CD4-positive, alpha-beta T cell treated with Interleukin-2 at 100 ng/mL for 4 hours (primary cell): ENCODE measurements at places on chromosomes 7 and 10.

- no peak for DNase-seq
These were observed 44.0 kb downstream of the TMEM26 start for GRCh38 chr10:61409157-61409556.

- no peak for DNase-seq
These were observed 20.5 kb upstream of the FZD1 start for GRCh38 chr7:91243591-91244301.

GRCh38 chr10:35508647-35509046, 96.5 kb upstream of the GJD4 start:
- DNase-seq, result no peak

GRCh38 chr10:22714479-22715289, at the start of gene PIP4K2A:
PIP4K2A (minus strand) TSS chr10:22714578; CDS start chr10:22714326, 252 bp downstream.
- peak; percentile 69 for DNase-seq

GRCh38 chr10:35606430-35606829, 1.3 kb downstream of the GJD4 start:
- no peak for DNase-seq

DNA sequence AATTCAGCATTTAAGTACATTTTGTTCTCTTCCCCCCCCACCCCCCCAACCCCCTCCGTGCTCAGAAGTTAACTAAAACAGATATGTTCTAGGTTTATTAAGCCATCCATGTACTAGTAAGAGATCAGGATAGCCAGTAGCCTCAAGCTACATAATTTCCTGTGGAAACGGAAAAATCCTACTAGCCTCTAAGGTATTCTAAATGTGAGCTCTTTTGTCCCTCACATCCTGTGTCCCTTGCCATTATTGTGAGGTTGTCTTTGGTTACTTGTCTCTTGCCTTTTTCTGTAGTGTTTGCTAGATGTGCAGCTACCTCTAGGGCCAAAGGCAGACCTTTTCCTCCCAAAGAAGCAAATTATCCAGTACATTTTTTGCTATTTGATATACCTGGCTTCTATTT, 92.1 kb downstream of the BTRC start:
- DNase-seq, result no peak

DNA sequence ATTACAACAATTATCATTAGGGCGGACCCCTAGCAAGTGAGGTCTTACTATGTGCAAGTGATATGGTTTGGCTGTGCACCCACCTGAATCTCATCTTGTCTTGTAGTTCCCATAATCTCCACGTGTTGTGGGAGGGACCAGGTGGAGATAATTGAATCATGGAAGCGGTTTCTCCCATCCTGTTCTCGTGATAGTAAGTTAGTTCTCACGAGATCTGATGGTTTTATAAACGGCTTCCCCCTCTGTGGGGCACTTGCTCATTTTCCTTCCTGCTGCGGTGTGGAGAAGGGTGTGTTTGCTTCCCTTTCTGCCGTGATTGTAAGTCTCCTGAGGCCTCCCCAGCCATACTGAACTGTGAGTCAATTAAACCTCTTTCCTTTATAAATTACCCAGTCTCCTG, 96.1 kb upstream of the CDK6 start:
- no peak for DNase-seq

DNA sequence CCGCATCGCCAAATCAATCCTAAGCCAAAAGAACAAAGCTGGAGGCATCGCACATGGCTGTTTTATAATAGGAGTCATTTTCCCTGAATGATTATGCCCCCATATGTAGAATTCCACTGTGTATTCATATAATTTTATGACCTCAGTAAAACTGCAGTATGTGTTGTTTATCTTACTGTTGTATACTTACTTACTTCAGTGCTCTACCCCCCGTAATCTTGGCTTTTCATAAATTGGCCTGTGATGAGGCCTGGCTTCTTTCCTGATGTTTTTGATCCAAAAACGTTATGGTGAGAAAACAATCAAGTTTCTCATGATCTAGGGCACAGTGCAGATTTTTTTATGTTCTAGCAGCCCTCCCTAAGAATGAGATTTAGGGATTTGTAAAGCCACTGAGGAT, 306.4 kb upstream of the FZD1 start:
- DNase-seq, result no peak

GRCh38 chr7:38040831-38041230, 120.4 kb downstream of the EPDR1 start:
- no peak for DNase-seq

- DNase-seq, result peak; percentile 15
These were observed 11.9 kb downstream of the RGR start for GRCh38 chr10:84256510-84257342.

GRCh38 chr7:152511736-152512135, 75.9 kb upstream of the KMT2C start:
- no peak for DNase-seq

DNA sequence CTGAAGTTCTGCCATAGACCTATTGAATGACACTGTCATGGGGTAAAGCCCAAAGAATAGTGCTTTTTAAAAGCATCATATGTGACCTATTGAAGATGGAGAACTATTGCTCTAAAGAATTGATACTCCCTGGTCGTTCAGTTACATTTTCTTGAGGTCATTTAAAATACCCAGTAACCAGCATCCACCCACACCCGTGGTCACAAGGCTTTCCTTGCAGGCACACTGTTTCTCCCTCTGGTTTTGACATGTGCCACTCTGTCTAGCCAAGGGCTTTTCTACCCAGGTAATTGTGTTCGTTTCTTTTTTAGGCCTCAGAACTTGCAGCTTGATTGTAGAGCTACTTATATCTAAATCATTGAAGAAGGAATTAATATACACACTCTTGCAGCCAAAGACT, 68.3 kb upstream of the LYZL2 start:
- no peak for DNase-seq

DNA sequence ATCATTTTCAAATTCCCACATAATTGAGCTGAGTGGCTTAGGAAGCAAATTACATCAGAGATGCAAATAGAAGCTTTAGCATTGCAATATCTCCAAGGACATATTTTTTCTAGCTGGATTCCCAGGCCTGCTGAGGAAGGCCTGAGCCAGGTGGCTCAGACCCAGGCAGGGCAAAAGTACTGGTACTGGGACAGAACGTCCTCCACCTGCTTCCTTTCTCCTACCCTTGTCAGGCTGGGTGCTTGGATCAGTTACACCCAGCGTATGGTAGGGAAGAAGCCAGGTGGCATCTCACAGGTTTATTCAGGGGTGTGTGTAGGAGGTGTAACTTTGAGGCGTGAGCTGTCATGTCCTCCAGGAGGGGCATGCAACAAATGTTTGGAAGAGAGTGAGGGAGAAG, 3.0 kb upstream of the PANK1 start:
- no peak for DNase-seq

GRCh38 chr10:26627324-26627723, 70.2 kb upstream of the PDSS1 start:
- DNase-seq, result no peak

DNA sequence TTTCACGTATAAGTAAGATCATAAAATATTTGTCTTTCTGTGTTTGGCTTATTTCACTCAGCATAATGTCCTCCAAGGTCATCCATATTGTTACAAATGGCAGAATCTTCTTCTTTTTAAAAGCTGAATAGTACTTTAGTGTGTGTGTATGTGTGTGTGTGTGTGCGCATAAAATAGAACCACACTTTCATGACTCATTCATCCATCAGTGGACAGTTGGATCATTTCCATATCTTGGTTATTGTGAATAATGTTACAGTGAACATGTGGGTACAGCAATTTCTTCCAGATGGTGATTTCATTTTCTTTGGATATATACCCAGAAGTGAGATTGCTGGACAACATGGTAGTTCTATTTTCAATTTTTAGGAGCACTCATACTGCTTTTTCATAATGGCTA, 622.4 kb downstream of the NRG3 start:
- no peak for DNase-seq
